ENCODE measurements at places on chromosomes 11 and 22.
A peak's percentile ranks its signal among the peaks of the same experiment; 100 is the strongest.

GRCh38 chr22:23080613-23081290 lies 10.4 kb downstream of the GNAZ start:
- DNase-seq: no peak

GRCh38 chr11:1054143-1055108 lies 17.9 kb upstream of the MUC6 start:
- peak; percentile 82 for DNase-seq

DNA sequence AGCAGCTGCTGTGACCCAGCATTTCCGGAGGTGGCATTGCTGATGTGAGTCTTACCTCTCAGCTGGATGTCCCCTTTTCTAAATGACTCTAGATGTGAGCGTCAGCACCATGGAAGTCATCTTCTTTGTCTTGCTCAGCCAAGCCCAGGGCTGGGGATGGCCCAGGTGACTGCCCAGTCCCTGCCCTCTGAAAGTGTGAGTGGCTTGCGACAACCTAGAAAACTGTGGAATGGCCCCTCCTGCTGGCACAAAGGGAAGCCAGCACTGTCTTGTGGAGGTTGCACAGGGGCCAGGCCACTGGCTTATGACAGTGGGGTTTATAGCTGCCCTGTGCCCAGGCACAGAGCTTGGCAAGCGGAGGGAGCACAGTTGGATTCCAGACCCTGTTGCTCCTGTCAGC lies 6.2 kb downstream of the TUB start:
- DNase-seq: no peak

- DNase-seq: no peak
These were observed 212 bp downstream of the HRAS start for GRCh38 chr11:535210-535518.

GRCh38 chr11:64278576-64279190 lies 5.8 kb downstream of the BAD start:
- no peak for DNase-seq

GRCh38 chr11:102771351-102771750 lies 9.1 kb downstream of the MMP10 start:
- no peak for DNase-seq

DNA sequence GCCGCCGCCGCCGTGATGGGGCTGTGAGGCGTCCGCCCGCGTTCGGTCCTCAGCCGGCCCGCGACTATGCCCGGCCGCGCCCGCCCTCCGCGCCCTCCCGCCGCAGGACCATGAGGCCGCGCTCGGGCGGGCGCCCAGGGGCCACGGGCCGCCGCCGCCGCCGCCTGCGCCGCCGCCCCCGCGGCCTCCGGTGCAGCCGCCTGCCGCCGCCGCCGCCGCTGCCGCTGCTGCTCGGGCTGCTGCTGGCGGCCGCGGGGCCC lies 215 bp downstream of the ZNRF3 start:
- DNase-seq: no peak

DNA sequence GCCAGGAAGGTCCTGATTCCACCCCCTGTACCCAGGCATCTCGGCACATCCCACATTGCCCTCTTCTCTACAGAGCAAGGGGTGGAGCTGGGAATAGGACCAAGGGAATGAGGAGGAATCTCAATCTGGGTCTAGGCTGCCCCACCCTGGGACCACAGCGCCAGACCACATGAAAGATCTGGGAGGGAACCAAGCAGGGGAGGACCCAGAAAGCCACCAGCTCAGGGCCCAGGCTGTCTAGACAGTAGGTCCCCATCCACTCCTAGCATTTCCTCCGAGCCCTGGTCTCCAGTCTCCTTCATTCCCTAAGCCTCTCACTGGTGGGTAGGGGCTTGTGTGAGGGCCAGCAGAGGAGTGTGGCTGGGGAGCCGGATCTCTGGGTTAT lies 11.6 kb downstream of the PHLDB1 start:
- peak; percentile 85 for DNase-seq

DNA sequence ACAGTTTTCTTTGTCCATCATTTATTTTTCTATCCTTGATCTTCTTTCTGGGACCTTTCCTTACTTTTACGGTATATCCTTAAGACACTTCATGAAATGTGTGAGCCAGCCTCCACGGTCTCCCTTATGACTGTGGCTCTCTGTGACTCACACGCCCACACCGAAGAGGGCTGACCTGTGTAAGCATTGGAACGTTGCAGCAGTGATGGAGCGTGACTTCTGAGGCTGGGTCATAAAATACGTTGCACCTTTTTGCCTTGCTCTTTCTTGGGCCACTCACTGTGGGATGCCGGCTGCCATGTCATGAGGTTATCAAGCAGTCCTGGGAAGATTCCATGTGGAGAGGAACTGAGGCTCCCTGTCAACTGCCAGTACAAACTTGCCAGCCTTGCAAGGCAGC lies 96.3 kb upstream of the RAB1B start:
- DNase-seq: peak; percentile 20

GRCh38 chr11:17296852-17297559 lies 20.5 kb downstream of the NUCB2 start:
- DNase-seq: no peak

Data from GM03348 (cell line).